Activated CD4-positive, alpha-beta T cell treated with anti-CD3 and anti-CD28 coated beads for 24 hours (primary cell): ENCODE measurements at places on chromosomes 13 and 19.

DNA sequence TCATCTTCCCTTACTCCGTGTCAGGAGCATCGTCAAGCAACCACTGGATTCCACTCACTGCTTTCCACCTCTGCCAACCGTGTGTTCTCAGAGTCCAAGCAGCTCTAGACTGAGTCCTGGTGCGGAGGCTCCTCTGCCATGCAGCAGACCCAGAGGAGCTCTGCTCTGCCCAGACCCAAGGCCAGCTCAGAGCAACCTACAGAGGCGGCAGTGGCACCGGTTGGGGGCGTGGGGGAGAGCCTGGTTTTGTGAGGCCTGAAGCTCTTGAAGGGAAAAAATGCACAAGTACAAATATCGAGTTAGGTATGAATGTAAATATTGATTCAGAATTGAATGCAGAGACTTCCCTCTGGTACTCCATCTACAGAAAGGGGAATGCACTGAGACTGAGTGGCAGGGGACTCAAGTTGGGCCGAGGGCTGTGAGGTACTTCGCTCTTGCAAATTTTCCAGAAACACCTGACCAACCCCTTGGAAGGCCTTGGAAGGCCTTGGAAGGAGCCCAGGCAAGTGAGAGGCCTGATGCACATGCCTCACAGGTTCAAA is 46.7 kb downstream of the GJA3 start:
- DNase-seq = no peak

GRCh38 chr13:35512271-35512920 is 35.9 kb upstream of the MAB21L1 start:
- DNase-seq = no peak

- DNase-seq = no peak
Measured at GRCh38 chr19:15989889-15990288, 41.1 kb downstream of the OR10H4 start.

DNA sequence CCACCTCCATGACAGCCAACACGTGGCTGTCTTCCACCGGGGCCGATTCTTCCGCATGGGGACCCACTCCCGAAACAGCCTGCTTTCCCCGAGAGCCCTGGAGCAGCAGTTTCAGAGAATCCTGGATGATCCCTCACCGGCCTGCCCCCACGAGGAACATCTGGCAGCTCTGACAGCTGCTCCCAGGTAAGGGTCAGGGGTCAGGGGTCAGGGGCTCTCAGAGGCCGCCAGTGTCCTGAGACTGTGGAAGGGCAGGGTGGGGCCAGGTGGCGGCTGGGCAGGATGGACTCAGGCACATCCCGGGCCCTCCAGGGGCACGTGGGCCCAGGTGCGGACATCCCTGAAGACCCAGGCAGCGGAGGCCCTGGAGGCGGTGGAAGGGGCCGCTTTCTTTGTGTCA is 15.0 kb downstream of the CPT1C start:
- no peak for DNase-seq

DNA sequence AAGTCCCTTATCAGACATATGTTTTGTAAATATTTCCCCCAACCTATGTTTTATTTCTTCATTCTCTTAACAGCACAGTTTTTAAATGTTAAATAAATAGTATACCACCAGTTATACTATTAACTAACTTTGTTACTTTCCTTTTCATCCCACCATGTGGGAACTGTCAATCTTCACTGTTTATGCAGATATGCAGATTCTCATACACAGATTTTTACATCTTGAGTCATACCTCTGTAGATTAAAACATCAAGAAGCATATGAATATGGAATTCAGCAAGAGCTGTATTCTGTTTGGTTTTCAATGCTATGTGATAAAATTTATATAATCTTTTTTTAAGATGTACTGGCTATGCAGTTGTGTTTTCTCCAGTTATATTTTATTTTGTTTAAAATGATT is 566.3 kb downstream of the LIG4 start:
- no peak for DNase-seq

GRCh38 chr13:42112864-42113263 is 64.4 kb downstream of the DGKH start:
- DNase-seq = no peak

DNA sequence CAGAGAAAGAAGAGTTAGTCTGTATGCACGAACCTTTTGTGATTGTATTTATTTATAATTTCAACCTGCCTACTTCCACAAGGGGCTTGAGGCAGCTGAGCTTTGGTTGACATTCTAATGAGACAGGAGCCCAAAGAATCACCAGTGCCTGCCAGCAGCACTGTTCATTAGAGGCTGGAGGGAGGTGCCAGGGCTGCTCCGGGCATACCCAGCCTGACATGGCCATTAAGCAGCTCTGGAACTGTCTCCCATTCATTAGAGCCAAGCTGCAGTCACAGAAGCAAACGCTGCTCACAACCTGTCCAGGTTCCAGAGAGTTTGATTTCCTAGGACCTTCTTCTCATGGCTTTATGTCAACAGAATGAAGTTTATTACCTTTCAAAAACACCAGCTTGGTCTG is 425.5 kb downstream of the RFC3 start:
- DNase-seq = no peak

GRCh38 chr13:38730332-38730731 is 43.5 kb downstream of the FREM2 start:
- no peak for DNase-seq

DNA sequence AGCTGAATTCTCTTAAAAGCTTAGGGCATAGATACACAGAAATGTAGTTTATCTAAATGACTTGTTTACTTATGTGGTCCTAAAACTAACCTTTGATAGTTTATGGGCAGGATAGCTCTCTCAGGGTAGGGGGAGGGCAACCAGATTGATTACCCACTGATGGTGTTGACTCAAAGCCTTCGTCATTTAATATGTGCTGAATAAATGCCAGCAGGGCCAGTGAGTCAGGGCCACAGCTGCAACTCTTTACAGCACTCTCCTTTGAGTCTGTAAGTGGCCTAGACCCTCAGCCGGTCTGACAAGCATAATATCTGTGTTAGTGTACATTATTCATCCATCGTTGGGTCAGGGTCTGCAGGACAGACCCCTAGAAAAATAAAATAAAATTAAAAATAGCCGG is 128.5 kb downstream of the ZNF675 start:
- DNase-seq = no peak

GRCh38 chr13:110828705-110829104 is 86.2 kb downstream of the ANKRD10 start:
- DNase-seq = no peak

DNA sequence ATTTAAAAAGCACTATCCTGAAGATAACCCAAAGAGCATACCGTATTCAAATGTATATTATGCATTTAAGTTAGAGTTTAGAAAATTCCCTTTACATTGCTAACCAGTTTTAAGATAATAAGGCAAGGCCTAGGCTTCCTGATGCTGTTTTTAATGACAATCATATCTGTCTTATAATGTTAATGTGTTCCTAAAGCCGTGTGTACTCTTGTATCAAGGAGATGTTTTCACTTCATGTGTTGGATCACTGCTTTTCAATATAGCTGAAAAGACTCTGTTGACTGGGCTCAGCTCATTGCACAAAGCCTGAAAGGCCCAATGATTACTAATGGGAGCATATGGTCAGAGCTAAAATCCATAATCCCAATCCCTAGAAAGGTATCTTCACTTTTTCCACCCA is 81.6 kb downstream of the DACH1 start:
- DNase-seq = no peak

GRCh38 chr13:30052120-30052519 is 201.7 kb upstream of the UBL3 start:
- no peak for DNase-seq

- no peak for DNase-seq
Measured at GRCh38 chr13:45242070-45242469, 41.2 kb upstream of the KCTD4 start.

GRCh38 chr13:106318941-106319411 is 216.5 kb downstream of the EFNB2 start:
- no peak for DNase-seq

DNA sequence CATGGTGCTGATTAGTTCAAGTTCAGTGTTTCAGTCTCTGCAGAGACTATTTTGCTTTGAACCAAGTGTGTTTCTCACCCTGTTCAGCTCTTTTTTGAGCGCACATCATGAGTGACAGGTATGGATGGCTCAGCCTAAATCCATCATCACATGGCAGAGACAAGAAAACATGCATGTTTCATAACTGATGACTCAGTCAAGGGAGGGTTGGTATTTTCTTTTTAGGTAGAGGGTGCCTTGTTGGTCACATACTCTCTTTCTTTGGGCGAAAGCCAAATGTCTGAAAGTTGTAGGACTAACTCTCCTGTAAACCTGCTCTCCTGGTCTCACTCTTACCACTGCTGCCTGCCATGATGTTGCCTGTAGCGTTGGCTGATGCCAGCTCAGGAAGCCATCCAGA is 48.1 kb upstream of the RAP2A start:
- DNase-seq = no peak

DNA sequence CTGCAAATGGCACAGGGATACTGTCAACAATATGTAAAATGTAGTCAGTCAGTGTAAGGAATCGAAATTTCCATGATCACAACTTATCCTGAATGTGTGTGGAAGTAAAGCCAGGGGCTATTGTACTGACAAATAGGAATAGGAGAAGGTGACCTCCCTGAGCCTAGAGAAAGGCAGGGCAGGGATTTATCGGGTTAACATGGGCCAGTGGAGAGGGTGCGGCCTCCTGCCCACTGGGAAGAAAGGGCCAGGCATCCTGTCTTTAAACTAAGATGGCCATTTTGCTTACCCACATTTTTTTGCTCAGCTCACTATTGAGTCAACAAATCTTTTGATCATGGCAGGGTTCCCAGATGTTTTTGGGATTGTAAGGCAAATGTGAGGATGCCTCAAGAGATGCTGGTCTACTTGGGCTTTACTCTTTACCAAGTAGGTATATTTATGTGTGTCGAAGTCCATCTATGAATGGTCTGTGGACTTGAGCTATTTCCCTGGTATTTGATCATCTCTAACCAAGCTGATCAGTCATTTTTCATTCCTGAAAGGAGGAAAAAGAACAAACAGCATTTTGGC is 116.6 kb upstream of the RNF113B start:
- no peak for DNase-seq

DNA sequence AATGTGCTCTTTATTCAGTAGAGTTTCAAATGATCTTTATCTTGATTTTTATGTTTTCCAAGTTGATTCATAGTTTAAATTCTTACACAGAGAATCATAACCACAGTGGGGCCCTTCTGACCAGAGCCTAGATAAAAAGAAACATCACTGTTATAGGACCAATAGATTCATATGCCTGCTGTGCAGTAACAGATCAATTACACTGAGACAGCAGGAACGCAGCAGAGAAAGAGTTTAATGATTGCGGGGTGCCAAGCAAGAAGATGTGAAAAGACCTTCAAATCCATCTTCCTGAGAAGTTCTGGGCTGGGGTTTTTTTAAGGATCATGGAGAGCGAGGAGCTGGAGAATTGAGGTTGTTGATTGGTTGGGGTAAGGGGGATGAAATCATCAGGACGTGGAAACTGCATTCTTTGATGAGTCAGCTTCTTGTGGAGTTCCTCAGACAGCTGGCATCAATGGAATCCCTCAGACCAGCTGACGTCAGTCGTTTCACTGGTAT is 346.6 kb downstream of the TBC1D4 start:
- no peak for DNase-seq

- DNase-seq = no peak
Measured at GRCh38 chr13:95115525-95115924, 185.7 kb downstream of the ABCC4 start.

DNA sequence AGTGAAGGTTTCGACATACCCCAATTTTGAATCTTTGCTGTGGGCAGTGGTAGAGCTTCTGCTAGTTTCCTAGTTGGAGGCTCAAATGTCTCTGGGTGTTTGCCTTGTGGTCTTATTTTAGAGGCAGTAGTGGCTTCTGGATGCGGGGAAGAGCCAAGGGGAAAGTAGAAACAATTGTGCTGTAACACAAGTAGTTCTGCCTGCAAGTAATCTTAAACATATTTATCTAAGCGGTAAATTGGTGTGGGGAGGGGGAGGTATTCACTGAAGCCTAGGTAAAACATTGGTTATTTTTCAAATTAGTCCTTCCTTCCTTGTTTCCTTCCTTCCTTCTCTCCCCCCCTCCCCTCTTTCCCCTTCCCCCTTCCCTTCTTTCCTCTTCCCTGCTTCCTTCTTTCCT is at the start of gene PCDH20:
PCDH20 (minus strand) TSS at position 101 of the 400 bp plus-strand sequence. CDS start 691 bp downstream, outside the sequence.
- no peak for DNase-seq

DNA sequence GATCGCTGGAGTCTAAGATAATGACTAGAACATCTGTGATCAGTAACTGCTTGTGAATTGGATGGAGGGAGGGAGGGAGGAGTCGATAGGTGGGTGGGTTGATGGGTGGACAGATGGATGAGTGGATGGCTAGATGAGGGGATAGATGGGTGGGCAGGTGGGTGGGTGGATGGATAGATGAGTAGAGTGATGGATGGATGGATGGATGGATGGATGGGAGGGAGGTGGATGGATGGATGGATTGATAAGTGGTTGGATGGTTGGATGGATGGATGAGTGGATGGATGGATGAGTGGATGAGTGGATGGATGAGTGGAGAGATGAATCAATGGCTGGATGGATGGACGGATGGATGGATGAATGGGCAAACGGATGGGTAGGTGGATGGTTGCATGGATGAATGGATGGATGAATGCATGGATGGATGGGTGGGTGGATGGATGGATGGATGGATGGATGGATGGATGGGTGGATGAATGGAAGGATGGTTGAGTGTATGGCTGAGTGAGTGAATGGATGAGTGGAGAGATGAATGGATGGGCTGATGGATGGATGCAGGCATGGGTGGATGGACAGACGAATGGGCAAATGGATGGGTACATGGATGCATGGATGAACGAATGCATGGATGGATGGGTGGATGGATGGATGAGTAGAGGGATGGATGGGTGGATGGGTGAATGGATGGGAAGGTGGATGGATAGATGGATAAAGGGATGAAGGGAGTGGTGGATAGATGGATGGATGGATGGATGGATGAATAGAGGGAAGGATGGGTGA is 44.0 kb upstream of the NFIC start:
- DNase-seq = no peak
